CD4-positive, alpha-beta T cell treated with Interleukin-4 for 4 hours (primary cell): ENCODE measurements at places on chromosomes 5 and 9.

DNA sequence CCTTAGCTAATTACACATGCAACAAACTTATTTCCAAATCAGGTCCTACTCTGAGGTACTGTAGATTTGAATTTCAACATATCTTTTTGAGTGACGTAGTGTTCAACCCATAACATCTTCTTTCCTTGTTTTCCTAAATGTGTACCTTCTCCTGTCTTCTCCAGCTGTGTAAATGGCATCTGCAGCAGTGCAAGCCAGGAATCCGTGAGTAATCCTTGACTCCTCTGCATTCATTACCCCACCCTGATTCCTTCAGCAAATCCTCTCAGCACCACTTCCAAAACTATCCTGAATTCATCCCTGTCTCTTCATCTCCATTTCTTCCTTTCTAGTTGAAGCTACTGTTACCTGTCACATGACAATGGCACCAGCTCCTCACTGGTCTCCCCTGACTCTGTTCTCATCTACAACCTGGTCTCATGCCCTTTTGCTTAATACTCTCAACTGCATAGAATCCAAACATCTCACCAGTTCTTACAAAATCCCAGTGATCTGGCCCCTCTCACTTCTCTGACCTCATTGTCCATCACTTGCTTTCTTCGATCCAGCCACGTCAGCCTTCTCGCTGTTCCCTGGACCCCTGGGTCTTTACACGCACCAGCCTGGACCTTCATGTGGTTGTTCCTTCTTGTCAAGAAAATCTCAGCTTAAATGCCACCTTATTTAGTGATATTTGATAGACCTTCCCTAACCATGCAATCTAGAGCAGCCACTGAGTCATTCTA, 14.6 kb upstream of the TRAF1 start:
- DNase-seq = no peak

DNA sequence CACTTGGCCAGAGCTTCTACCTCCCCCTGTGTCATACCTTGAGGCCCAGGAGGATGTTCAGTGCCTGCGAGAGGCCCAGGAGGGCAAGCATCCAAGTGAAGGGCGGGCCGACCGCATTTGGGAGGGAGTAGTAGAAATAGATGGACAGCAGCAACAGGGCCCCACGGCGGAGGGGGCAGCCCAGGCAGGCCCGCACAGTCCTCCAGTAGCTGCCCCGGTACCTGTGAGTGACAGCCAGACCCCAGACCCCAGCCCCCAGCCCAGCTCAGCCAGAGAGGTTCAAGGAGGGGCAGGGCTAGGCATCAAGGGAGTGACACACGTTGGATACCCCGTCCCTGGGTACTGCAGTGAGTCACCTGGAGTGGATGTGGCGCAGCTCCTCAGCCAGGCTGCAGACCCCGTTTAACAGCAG, 1.4 kb downstream of the STING1 start:
- peak; percentile 52 for DNase-seq

DNA sequence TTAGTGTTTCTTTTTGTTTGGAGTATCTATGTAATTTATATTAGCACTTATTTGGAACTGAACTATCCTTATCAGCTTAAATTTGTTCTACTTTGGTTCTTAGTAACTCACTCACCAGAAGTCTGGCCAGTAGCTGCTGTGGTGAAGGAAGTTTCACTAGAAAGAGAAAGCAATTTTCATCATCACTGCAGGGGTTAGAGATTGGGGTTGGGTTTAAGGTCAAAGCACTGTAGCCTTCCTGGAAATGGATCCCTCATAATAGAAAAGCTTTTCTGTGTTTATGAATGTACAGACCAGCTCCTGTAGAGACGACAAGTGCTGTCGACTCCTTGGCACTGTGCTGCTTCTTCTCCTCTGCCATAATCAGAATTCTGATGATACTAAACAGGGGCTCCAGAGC, 22.2 kb downstream of the MROH2B start:
- DNase-seq = no peak

DNA sequence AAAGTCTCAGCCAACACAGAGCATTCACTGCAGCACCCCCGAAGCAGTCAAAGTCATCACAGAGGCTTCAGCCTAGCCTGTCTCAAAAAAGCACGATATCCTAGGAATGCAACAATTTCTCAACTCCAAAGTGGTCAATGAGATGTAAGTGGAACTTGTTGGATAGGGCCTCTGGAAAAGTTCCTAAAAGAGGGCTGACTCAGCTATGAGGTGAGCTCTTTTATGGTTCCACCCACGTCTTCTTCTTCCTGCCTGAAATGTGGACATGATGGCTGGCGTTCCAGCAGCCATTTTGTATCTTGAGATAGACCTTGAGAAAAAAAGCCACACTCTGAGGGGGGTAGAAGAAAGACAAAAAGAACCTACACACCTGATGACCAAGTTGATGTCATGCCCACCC, 32.5 kb upstream of the TRIO start:
- no peak for DNase-seq

- no peak for DNase-seq
Observed at GRCh38 chr5:39811381-39811780, 386.6 kb upstream of the DAB2 start.

GRCh38 chr9:5988265-5988664, 27.2 kb downstream of the RANBP6 start:
- DNase-seq = no peak

- DNase-seq = no peak
Observed at GRCh38 chr5:139148306-139148705, 49.9 kb downstream of the SIL1 start.

GRCh38 chr9:89400403-89401116, 82.3 kb downstream of the SECISBP2 start:
- no peak for DNase-seq

- no peak for DNase-seq
Observed at GRCh38 chr5:102809033-102809432, 53.9 kb downstream of the PAM start.
